Activated naive CD8-positive, alpha-beta T cell treated with anti-CD3 and anti-CD28 coated beads, Interleukin-2, amount 50 U/mL, for 16 hours (primary cell): ENCODE measurements at places on chromosomes 16 and 17.
A peak's percentile ranks its signal among the peaks of the same experiment; 100 is the strongest.

DNA sequence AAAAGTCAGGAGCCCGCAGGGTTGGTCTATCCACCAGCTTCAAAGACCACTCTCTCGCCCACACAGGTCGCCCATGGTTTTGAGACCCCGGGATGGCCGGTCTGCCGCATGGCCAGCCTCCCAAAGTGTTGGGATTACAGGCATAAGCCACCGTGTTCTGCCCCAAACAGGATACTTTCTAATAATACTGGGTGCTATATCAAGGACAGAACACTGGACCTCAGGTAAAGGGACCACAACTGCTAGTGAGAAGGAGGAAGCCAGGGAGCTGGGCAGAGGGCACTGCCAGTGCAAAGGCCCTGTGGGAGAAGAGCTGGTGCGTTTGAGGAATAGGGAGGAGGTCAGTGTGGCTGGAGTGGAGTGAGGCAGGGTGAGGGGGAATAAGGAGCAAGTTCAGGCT lies 34.1 kb downstream of the IL21R start:
- DNase-seq, result no peak

- DNase-seq, result peak; percentile 32
These were observed 20.1 kb downstream of the PLD6 start for GRCh38 chr17:17186051-17186450.

DNA sequence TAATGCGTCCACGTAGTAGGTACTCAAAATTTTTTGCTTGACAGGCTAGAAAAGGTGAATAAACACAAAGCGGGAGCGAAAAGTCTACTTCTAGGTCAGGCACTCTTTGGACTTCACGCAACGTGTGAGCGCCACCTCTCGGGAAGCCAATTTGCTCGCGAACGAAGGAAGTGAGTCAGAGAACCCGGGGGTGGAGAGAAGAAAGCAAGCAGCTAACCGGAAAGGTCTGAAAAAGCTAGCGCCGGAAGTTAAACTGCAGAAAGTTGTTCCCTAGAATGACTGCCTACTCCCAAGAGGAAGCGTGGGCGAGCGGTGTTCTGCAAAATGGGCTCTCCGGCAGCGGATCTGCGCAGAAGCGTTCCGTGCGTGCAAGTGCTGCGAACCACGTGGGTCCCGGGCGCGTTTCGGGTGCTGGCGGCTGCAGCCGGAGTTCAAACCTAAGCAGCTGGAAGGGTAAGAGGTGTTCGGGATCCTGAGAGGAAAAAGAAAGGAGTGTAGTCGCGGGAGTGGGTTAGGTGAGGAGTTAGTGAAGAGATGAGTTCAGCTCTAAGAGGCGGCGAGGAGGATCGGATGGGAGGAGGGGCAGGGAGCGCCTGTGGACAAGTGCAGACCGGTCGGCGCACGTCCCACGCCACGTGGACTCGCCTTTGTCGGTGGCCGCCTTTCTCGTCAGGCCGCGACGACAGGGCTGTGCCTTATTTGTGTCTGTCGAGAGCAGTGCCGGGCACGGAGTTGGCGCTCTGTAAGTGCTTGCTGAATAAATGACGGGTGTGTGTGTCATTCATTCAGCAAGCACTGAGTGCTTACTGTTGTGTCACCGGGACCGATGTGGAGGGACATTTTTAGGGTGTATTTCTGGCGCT lies at the start of gene NME1:
Gene NME1, plus strand, starts transcription at position 350 of the 863 bp plus-strand sequence. CDS start 2,096 bp downstream, outside the sequence.
- DNase-seq, result peak; percentile 96

DNA sequence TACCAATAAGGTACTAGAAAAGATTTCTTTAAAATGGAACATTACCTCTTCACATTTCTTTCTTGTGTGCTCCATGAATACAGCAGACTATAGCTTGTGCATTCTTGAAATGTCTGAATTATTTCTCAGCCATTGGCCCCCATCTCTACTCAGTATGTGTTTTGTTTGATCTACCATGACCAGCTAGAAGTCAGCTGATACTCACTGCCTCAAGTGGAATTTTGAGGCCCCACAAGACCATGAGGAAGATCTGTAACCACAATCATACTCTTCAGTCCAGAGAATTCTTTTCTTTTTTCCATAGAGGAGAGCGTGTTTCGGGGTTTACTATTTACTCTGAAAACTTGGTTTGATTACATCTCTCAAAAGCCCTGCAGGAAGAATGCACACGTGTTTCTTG lies 319.1 kb downstream of the TOX3 start:
- no peak for DNase-seq

GRCh38 chr16:12527071-12527470 lies 276.6 kb downstream of the CPPED1 start:
- no peak for DNase-seq

GRCh38 chr16:22684574-22685458 lies 129.1 kb upstream of the HS3ST2 start:
- DNase-seq, result no peak
